Adrenal gland (tissue), 19 donors: ENCODE measurements at places on chromosomes 5 and 9. TPM values are rescaled to one million over a fixed set of nuclear protein-coding genes. Genes with fewer than 3 reads are reported as not detected.

DNA sequence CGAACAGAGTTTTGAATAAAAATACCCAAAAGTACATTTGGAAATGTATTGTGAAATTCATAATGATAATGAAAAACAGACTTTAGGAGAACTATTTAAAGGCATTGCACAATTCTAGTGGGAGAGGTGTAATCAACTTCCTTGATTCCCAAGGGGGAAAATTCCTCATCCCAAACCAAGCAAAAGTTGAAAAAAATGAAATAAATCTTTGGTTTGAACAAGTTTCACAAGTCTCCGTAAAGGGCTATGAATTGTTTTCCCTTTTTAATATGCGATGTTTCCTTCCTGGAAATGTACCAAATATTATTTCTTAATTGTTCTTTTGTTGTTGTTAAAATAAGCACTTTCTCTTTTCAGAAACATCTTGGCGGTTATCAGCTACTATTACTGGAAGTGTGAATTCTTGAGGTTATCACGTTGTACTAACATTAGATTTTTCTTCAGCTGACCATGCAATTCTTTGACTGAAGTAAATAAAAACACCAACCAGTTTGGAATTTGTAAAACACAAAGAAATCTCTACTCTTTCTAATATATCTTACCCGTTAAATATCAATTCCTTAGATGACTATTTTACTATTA, 59.3 kb downstream of the SVEP1 start:
- H3K4me1 ChIP-seq: no peaks in the 10 kb centered on the region
- H3K27me3 ChIP-seq: no peaks in the 10 kb centered on the region
- H3K36me3 ChIP-seq: no peaks in the 10 kb centered on the region
- H3K27ac ChIP-seq: no peak overlapping the region
- no peak overlapping the region for H3K4me3 ChIP-seq

GRCh38 chr5:56733580-56733979, 81.8 kb upstream of the MAP3K1 start:
- no peak overlapping the region for H3K27ac ChIP-seq
- H3K4me1 ChIP-seq: peaks cover 9% of the 10 kb centered on the region
- H3K4me3 ChIP-seq: no peak overlapping the region
- H3K36me3 ChIP-seq: no peaks in the 10 kb centered on the region
- H3K27me3 ChIP-seq: no peaks in the 10 kb centered on the region

- H3K27ac ChIP-seq: no peak overlapping the region
- H3K4me3 ChIP-seq: no peak overlapping the region
- no peaks in the 10 kb centered on the region for H3K4me1 ChIP-seq
- H3K27me3 ChIP-seq: peaks cover 5% of the 10 kb centered on the region
- no peak for DNase-seq
Observed at GRCh38 chr9:135343136-135343535, 136.4 kb upstream of the PPP1R26 start.

GRCh38 chr9:68704498-68704813, 584 bp upstream of the PIP5K1B start:
- peaks cover 11% of the 10 kb centered on the region for H3K4me1 ChIP-seq
- no peaks in the 10 kb centered on the region for H3K27me3 ChIP-seq
- H3K4me3 ChIP-seq: no peak overlapping the region
- no peak for DNase-seq
- peak overlapping the region; percentile 85 for H3K27ac ChIP-seq

DNA sequence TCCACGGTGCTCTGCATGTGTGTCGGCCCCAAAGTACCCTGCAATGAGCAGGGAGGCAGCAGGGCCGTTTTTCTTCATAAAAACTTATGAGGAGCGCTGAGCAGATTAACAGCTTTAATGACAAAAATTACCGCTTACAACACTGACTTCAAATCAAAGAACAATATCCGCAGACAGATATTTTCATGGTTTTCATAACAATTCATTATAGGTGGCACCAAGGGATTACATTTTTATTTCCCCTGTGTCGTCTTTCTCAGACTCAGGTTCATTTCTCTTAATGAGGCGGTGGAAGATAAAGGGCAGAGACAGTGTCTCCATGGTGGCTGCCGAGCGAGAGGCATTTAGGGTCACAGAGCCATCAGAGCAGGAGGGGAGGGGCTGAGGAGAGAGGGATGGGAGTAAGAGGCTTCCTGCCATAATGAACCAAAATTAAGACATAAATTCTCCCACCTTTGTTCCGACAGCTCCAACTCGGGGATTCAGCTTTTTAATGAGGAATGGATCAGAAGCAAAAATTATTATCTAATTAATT, 240.7 kb upstream of the CLINT1 start:
- no peaks in the 10 kb centered on the region for H3K4me1 ChIP-seq
- H3K4me3 ChIP-seq: no peak overlapping the region
- H3K27me3 ChIP-seq: no peaks in the 10 kb centered on the region
- no peak for DNase-seq

- no peaks in the 10 kb centered on the region for H3K27me3 ChIP-seq
- H3K27ac ChIP-seq: no peak overlapping the region
- H3K4me3 ChIP-seq: no peak overlapping the region
- no peaks in the 10 kb centered on the region for H3K4me1 ChIP-seq
- H3K36me3 ChIP-seq: no peaks in the 10 kb centered on the region
Observed at GRCh38 chr5:81506378-81506777, 112.4 kb upstream of the ACOT12 start.

DNA sequence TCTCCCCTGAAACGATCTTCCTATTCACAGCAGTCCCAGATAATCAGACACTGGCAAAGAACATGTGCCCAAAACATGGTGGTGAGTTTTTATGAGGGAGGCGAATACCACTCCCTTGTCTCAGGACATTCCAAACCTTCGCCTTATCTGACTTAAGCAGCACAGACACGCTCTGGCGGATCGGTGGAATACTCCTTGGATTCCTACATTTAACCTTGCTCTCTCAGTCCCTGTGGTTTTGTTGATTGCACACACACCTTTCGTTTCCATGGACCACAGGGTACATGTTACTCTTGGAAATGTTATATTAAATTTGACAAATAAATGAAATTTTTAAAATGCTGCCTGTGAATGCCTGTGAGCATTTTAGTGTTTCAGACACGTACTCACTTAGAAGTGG, 87.8 kb upstream of the CPEB4 start:
- no peaks in the 10 kb centered on the region for H3K4me1 ChIP-seq
- DNase-seq: no peak
- H3K4me3 ChIP-seq: no peak overlapping the region
- H3K27ac ChIP-seq: no peak overlapping the region

The SLC46A2 gene
- total RNA-seq: not detected

The STRBP gene
- 12.4 TPM for total RNA-seq

The BTNL8 gene
- 1.2 TPM for total RNA-seq

The OBP2B gene
- total RNA-seq: not detected

The ELL2 gene
- total RNA-seq: 27.5 TPM

The HAPLN1 gene
- not detected for total RNA-seq
